ENCODE measurements at places on chromosomes 7 and 10. TPM values are rescaled to one million over a fixed set of nuclear protein-coding genes. Genes with fewer than 3 reads are reported as not detected.
A peak's percentile ranks its signal among the peaks of the same experiment; 100 is the strongest.

The ACBD5 gene
- total RNA-seq: 13.3 TPM

The CLRN3 gene
- 0.22 TPM for total RNA-seq

DNA sequence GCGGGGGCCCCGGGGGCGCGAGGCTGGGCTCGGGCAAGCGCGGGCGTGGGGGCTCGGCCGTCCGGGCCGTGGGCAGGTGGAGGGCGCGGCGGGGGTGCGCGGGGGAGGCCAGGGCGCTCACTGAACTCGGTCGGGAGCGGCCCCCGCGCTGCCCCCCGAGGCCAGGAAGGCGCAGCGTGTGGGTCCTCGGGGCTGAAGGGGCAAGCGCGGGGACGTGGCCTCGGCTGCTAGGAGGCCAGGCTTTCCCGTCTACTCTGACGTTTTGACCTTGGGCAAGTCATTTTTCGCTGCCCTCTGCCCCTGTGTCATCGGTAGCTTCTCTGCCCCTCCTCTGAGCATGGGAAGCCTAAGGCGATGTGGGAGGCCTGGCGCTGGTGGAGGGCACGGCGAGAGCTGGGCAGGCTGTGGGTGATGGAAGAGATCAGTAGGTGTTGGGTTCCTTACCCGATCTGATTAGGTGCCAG lies 441 bp downstream of the FBH1 start:
- peak; percentile 32 for DNase-seq

DNA sequence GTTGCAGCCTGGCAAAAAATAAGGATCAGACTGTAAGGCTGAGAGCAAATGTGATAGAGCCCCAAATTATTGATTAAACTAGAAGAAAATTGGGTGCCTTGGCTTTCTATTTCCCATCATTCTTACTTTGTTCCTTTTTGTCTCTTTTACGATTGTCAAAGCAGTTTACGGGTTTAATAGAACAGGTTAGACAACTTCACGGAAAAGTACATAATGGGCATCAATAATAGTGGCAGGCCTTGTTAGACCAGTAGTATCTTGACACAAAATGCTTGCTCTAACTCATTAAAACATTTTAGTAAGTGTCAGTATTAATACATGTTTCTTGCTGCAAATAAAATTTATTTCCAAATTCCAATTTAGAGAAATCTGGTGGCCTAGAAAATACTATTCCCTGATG lies 14.5 kb upstream of the GGCT start:
- no peak for DNase-seq

- DNase-seq: no peak
These were observed 24.5 kb upstream of the MSRB2 start for GRCh38 chr10:23070913-23071218.

DNA sequence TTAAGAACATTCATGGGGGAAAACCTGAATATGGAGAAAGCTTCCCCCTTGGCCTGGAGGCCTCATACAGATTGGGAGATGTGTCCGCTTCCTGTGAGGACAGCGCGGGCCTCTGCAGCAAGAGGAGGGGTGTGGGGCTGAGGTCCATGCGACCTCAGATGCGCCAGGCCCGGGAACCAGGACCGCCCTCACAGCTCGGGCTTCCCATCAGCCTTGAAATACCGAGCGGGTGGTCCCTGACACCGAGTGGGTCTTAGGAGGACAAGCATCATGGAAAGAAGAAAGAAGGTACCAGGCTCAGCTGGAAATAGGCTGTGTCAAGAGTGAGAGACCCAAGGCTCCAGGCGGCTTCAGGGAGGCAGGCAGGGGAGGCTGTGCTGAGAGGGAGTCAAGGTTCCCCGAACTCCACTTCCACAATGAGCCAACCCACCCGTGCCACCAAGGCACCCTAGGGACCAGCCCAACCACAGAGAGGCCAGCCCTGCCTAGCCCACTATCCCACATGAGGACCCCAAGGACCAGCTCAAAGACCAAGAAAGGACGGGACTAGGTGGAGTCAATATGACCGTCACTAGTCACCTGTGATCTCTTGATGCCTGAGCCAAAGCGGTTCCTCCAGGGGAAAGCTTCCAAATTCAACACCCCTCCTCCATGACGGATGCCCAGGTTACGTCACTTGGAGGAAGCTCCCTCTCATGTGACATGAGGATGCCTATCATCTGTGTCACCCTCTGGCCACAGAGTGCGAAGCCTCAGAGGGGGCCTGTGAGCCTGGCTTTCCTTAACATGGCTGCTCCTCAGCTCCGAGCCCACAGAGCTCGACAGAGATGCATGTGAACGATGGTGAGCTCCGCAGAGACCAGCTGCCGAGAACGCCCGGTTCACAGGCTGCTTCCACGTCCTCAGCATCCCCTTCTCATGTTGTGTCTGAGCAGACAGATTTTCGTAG lies 103.7 kb downstream of the TCERG1L start:
- no peak for DNase-seq

DNA sequence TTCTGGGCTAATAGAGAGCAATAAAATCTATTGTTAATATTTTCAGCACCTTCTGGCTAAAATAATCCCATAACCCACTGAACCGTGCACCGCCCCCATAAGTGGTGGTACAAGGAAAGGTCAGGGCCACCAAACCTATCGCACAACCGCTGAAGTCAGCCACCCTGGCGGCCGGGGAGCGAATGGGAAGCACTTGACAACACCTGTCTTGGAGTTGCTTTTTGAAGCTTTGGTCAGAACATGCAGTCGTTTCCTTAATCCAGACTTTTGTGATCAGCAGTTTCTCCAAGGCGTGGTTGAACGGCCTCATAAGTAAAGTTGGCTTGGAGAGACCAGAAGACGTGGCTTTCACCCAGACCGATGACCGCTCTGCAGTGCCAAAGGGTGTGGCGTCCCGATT lies 97.4 kb downstream of the DNAJB6 start:
- DNase-seq: no peak

DNA sequence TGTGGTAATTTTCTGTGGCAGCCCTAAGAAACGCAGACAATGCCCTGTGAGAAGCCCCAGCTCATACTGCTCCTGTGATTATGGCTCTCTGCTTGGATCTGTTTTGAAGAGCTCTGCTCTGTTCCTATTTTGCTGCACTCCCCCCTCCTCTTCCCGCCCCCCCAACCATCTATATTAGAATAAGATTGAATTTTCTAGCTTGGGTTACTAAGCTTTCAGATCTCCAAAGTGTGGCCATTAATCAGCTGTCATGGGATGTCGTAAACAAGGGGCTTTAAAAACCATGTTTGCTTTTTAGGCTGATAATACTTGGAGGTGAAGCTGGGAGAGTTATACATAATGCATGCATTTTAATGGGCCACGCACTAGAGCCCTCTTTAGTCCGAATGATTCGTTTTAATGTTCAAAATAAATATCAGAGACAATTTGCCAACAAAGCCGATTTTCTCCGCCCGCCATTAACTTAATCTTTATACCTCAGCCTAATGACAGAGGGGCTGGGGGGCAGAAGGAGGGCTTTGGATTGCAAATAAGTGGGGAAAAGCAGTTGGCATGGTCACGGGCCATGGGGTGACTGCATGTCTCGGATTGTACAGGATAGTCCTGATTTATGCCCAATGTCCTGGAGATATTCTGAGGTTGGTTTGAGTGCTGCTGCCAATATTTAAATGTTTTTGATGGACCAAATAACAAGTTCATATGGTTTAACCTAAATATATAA lies 165.5 kb downstream of the RPS24 start:
- DNase-seq: no peak
